ENCODE measurements at places on chromosomes 7 and 10. TPM values are rescaled to one million over a fixed set of nuclear protein-coding genes. Genes with fewer than 3 reads are reported as not detected.

PHTF2 gene
- 25.5 TPM for total RNA-seq

PRKG1 gene
- not detected for total RNA-seq

TUBB8 gene
- total RNA-seq: not detected

SLC16A9 gene
- 1.4 TPM for total RNA-seq

GHRHR gene
- not detected for total RNA-seq

TUBAL3 gene
- not detected for total RNA-seq

SORBS1 gene
- total RNA-seq: 0.69 TPM

Measured in activated CD4-positive, alpha-beta T cell treated with anti-CD3 and anti-CD28 coated beads for 36 hours (primary cell).